ENCODE measurements at places on chromosomes 4 and X.

GRCh38 chr4:7077371-7077770 lies 9.5 kb upstream of the GRPEL1 start:
- no peak for DNase-seq

GRCh38 chrX:13051167-13051528 lies 6.7 kb upstream of the FAM9C start:
- DNase-seq = no peak

- DNase-seq = no peak
Observed at GRCh38 chr4:122044501-122044900, 92.6 kb upstream of the TRPC3 start.

GRCh38 chr4:1945912-1946311 lies 62.9 kb downstream of the NELFA start:
- no peak for DNase-seq

DNA sequence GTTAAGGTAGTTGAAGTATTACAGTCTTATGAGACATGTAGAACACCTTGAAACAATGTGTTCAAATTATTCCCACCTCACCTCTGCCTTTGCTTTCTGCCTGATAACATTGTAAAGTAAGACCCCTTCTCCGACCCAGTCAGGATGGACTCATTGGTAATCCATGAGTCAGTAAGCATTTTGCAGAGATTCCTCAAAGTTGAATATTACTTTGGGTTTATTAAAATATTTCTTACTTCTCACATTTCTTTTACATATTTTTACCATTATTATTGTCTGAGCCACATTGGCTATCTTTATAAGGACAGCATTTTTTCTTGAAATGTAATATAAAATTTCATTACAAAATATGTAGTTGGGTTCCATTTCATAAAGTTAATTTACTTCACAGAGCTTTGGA lies 201.6 kb downstream of the BMPR1B start:
- no peak for DNase-seq

DNA sequence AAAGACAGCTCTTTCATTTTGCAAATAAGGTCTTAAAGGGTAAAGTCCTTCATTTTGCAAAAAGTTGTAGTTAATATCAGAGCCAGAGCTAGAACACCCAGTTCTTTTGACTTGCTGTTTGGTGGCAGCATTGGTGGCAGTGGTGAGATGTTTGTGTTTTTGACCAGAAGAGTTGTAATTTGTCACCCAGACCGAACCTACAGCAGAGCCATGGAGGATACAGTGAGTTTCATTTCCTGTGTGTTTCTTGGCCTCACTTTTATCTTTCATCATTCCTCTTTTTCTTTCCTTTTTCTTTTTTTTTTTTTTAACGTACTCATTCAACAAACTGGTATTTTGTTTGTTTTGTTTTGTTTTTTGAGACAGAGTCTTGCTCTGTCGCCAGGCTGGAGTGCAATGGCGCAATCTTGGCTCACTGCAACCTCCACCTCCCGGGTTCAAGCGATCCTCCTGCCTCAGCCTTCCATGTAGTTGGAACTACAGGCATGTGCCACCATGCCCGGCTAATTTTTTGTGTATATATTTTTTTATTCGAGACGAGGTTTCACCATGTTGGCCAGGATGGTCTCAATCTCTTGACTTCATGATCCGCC lies 116.4 kb downstream of the AFF1 start:
- DNase-seq = no peak

- DNase-seq = no peak
Observed at GRCh38 chrX:63743596-63743995, 41.4 kb downstream of the ARHGEF9 start.

- DNase-seq = no peak
Observed at GRCh38 chrX:123077631-123078030, 106.4 kb upstream of the GRIA3 start.

- DNase-seq = no peak
Observed at GRCh38 chrX:17632942-17633341, 104.4 kb upstream of the SCML1 start.

- DNase-seq = no peak
Observed at GRCh38 chrX:140712413-140713173, 3.0 kb downstream of the LINC00632 start.

DNA sequence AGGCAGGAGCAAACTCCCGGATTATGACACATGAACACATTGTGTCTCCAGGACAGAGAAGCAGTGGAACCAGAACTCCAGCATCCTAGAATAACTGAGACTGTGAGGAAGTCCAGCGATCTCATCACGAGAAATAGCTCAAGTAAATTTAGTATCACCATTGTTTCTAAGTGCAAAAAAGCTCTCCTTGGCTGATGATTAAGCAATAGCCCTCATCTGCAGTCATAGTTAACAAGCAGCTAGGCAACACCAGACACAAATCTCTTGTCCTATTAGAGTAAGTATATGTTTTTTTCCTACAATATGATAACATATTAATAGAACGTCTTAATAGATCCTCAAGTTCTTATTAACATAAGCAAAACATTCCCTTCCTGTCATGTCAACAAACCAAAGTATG lies 2.4 kb upstream of the CFAP299 start:
- DNase-seq = no peak

- no peak for DNase-seq
Observed at GRCh38 chrX:71665747-71666146, 1.6 kb upstream of the LOC101059915 start.

DNA sequence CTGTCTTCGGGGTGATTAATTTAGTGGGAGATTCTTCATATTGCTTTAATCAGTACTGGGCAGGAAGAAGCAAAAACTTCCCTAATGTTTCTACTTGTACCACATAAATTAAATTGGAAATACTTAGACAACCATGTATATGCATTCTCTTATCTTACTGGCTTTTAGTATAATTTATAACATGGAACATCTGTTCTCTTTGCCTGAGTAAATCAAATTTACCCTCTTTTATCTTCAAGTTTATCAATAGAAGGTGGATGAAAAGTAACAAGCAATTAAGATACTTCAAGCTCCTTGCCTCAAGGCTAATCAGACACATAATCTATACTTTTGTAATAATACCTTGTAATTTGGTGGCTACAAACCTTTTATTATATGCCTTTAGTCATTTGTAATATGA lies 274.4 kb upstream of the ARX start:
- DNase-seq = no peak

- DNase-seq = no peak
Observed at GRCh38 chrX:117969328-117969727, 147.3 kb downstream of the KLHL13 start.

DNA sequence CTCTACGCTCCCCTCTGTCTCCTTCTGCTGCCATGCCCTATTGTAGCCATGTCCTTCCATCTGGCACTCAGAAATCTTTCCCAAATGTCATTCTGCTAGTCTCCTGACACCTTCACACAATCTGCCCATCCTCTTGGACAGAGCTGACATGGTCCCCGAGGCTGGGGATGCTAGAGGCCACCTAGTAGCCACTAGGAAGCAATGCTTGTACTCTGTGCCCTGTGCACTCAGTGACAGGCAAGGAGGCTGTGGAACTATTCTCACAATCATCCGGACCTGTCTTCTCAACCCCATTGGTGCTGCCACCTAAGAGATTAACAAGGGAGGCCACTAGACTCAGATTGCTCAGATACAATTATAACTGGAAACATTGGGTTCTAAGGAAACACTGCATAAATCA lies 112.6 kb upstream of the TMEM164 start:
- no peak for DNase-seq

DNA sequence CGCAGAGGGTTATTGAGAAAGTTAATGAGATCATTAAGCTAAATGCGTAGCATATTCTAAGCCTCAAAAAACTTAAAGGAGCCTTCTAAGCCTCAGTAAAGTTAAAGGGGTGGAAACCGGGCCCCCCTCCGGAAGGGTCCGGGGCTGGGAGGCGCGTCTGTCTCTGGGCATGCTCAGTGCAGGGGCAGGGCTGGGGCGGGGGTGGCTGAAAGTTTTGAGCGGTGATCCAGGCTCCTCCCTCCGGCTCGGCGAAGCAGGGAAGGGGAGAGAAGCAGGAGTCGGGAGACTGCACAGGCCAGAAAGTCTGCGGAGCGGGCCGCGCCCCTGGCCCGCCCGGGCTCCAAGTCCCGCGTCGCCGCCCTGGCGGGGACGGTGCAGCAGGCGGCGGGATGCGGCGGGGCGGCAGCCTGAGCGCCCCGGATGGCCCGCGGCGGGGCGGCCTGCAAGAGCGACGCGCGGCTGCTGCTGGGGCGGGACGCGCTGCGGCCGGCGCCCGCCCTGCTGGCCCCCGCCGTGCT lies at the start of gene EVC:
EVC (plus strand) TSS at position 241 of the 518 bp plus-strand sequence; CDS start at position 421, 180 bp downstream.
- no peak for DNase-seq

DNA sequence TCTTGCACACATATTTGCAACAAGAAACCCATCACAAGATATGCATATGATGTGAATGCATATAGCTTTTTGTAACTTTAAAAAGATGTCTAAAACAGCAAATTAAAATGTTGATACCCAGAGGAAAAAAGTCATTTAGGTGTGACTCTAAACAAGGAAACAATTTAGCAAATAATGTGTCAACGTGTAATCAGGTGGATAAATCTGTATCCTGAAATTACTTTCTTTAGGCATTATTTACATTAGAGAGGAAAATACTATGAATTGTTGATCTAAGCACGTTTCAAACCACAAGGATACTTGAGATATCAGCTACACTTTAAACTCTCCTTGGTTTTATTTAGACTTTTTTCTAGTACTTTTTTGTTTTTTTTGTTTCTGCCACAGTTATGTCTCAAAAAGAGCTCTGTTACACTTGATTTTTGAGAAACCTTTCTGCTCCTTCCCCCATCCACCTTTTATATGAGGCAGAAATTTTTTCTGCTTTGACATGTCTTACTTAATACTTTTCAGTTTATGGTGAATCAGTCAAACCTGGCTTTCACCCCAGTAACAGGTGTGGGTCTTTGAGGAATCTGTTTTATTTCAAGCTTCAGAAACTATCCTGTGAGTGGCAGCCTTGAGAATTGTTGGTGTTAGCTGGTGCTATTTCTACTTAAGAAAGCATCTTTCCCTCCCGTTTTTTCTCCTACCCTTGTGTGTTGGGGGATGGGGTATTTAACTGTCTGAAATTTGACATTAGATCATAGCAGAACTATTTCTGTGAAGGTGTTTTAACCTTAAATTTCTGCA lies 1.9 kb downstream of the NPNT start:
- DNase-seq = no peak

DNA sequence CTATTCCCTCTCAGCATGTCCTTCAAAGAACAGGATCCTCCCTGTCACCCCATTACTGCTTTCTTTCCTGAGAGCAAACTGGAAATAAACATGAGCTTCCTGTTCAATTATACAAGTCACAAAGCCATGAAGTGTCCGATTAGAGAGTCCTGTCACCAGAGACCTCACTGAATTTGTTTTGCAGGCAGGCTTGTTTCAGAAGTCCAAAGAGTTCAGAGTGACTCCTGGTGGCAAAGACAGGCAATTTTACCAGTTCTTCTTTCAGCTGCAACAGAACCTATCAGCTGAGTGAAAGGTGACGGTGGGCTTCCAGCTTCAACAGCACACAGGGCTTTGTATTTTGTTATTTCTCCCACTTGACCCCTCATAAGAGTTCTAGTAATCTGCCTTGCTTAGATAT lies 6.4 kb downstream of the ELK1 start:
- DNase-seq = no peak

DNA sequence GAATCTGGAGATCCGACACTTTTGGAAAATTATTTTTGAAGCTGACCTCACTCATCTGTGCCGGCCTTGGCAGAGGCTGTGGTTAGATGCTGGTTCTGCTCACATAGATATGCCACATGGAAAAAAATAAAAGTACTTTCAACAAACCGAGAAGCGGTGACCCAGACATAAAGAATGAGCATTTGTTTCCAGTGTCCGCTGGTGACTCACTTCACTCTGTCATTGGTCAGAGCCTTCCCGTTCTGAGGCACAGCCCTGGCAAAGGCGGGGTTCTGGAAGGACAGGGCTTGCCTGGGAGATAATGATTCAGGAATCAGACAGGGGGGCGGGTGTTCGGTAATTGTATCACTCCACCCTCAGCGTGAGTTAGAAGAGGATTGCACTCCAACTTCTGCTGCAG lies 172.4 kb upstream of the MXRA5 start:
- no peak for DNase-seq

DNA sequence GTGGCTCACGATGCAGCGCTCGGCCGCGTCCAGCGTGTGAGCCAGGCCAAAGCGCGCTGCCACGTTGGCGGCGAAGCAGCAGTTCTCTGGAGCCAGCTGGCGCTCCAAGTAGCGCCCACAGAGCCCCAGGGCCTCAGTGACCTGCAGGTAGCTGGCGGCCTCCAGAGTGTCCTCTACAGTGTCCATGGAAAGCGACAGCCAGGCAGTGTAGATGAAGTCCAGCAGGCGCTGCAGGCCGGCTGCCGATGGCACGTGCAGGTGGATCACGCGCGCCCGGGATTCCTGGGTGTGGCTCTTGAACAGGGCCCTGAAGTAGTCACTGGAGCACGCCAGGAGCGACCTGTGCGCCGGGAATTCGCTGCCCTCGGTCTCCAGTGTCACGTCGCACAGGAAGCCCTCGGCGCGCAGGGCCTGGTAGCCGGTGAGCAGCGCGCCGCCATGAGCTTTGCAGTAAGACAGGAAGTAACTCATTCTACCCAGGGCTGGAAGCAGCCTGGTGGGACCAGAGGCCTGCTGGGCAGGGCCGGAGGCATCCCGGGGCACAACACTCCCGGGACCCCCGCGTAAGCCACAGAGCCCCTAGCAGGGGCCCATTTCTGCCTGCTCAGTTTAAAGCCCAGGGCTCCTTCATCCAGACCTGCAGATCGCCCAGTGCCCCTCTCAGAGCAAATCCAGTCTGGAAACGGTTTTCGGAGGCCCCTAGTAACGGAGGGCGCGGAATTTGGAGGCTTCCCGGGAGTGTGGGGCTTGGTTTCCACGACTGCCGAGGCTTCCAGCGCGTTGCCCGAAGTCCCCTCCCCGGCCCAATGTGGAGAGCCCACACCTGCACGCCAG lies 595 bp downstream of the KLHL34 start:
- no peak for DNase-seq

GRCh38 chrX:112056886-112057285 lies 25.7 kb downstream of the TRPC5 start:
- no peak for DNase-seq

DNA sequence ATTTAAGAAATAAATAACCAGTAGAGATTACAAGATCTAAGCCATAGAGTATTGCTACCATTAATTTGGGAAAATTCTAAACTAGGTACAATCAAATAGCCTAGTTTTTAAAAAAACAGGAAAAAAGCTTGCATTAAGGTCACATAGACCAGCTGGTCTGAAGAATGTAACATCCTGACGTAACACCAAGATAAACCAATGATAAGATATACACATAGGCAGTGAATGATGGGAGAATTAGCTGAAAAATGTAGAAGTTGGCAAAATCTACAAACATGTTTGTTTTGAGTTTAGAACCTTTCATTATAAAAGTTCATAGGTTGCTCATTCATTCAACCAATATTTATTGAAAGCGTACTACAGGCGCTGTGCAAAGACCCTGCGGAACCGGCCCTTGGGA lies 120.0 kb downstream of the SH3RF1 start:
- DNase-seq = no peak

Measured in GM12864 (cell line).